Activated naive CD4-positive, alpha-beta T cell (primary cell): ENCODE measurements at places on chromosomes 7 and 10.

DNA sequence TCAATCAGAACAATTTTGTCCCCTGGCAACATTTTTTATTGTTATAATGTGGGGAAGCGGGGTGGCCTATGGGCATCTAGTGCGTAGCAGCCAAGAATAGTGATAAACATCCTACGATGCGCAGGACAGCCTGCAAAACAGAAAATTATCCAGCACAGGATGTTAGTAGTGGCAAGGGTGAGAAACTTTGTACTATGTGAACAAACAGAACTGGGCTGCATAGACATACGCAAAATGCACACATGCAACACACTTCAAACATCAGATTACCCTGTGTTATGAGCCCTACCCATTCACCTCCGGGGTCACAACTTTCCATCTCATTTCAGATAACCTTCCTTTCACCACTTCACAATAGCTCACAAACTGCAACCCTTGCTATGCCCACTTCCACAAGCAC is 3.1 kb downstream of the ZNF786 start:
- no peak for DNase-seq

DNA sequence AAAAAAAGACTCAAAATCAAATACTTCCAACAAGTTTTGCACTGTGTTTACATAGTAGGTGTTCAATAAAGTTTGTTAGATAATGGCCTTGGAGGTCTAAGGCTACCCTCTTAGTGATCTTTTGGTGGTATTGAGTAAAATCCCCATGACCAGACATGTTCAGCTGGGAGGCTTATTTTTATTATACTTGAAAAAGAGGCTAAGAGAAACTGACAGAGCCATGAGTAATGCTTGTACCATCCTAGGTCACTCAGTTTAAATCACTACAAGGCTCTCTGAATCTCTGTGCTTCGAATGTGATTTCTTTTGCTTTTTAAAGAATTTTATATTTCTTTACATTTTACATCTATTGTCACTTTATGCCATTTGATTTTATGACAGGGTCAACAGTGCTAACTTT is 90.5 kb downstream of the TWIST1 start:
- no peak for DNase-seq

DNA sequence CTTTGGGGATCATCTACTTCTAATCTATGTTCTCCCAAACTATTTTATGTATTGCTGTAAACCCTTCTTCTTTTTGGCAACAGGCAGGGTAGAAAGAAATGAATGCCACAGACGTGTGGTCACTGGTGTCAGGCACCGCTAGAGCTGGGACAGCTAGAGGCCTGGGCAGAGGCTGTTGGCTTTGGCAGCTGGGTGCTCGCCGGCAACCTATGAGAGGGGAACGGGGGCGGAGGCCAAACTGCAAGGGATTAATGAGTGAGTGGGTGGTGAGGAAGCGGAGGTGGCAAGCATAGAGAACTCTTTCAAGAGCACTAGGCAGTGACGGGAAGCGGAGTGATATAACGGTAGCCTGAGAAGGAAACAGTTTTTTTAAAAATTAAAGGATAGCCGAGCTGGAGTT is 78.5 kb downstream of the CREB5 start:
- DNase-seq, result no peak

- no peak for DNase-seq
These were observed 36.3 kb upstream of the IL15RA start for GRCh38 chr10:6013413-6014192.

GRCh38 chr10:59991661-59992060 is 85.3 kb upstream of the CCDC6 start:
- DNase-seq, result no peak

GRCh38 chr7:114085313-114085591 is 166.4 kb upstream of the PPP1R3A start:
- no peak for DNase-seq

- no peak for DNase-seq
These were observed 3.3 kb downstream of the TMEM140 start for GRCh38 chr7:135151132-135151531.

DNA sequence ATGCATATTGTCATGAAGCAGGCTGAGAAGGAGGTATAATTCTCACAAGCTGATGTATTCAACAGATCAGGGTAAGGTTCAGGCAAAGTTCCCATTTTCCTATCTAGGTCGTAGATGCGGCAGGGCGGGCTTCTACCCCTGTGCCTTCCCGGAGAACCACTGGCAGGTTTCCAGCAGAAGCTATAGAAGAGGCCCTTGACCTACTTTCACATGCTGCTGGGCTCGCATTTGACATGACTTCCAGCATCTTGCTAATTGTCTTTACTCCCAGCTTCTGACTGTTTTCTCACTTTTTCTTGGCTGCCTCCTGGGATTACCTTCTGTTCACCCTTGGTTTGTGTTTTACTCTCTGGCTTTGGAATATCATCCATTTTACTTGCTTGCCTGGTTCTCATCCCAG is 32.6 kb upstream of the ORC5 start:
- no peak for DNase-seq

DNA sequence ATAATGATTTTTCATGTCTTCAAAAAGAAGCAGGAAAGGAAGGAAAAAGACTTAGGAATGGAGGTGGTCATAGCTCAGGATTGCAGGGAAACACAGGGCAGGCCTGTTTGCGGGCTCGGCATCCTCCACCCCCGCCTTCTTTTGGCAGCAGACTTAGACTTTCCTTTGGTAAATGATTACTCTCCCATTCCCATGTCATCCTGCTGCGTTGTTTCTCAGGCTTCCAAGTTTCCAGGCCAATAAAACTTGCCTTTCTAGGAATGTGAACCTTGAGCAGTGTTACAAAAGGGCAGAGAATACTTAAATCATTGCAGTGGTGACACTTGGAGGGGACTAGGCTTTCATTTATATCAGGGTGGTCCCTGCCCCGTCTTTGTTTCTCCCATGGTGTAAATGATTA is 34.0 kb upstream of the DGKB start:
- no peak for DNase-seq

DNA sequence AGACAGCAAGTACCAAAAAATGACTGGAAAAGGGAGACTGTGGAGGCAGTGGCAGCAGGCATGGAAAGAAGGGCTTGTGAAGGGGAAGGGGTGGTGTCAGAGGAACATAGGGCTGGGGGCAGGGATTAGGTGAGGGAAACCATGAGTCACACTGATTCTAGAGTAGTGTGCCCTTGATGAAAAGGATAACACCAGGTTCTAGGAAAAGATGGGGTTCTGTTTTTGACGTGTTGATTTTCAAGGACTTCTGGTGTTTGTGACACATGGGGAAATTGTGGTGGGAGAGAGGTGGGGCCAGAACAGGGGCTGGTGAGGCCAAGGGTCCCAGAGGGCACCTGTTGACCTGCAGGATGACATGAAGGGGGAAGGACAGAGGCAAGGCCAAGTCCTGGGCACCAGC is 57.1 kb downstream of the FIGNL1 start:
- DNase-seq, result no peak

DNA sequence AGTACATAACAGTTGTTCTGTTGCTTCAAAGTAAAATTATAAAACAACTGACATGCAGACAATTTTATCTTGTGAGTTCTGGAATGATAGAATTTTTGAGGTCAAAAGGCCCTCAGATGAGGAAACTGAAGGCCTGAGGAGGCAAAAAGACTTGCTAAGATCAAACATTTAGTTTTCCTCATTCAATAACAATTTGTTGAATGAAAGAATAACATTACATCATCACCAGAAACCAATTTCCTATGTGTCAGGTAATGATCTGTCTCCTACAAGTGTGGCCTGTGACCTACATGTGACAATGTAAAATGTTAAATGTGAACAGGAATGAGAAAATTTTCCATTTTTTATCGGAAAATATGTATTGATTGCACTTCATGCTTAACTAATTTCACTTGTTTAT is 16.6 kb upstream of the ASB4 start:
- DNase-seq, result no peak

GRCh38 chr7:151520419-151521261 is 945 bp upstream of the RHEB start:
- DNase-seq, result peak; percentile 29

DNA sequence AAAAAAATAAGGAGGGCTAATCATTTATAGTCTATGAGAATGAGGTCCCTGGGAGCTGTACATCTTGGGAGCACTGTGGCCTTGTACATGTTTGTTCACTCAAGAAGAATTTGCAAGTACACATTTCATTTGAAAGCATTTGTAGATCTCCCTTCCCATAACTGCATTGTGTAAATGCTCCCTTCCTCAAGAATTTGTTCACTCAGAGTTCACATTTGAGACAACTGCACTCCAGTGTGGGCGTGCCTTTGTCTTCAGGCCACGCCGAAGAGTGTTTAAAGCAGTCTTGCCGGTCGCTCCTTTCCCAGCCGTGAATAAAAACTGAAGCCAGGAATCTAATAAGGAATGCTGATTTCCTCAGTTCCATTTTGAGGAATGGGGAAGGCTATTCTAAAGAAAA is 291.1 kb upstream of the LYZL1 start:
- no peak for DNase-seq

- DNase-seq, result no peak
These were observed 25.1 kb upstream of the VPS41 start for GRCh38 chr7:38934051-38934450.

DNA sequence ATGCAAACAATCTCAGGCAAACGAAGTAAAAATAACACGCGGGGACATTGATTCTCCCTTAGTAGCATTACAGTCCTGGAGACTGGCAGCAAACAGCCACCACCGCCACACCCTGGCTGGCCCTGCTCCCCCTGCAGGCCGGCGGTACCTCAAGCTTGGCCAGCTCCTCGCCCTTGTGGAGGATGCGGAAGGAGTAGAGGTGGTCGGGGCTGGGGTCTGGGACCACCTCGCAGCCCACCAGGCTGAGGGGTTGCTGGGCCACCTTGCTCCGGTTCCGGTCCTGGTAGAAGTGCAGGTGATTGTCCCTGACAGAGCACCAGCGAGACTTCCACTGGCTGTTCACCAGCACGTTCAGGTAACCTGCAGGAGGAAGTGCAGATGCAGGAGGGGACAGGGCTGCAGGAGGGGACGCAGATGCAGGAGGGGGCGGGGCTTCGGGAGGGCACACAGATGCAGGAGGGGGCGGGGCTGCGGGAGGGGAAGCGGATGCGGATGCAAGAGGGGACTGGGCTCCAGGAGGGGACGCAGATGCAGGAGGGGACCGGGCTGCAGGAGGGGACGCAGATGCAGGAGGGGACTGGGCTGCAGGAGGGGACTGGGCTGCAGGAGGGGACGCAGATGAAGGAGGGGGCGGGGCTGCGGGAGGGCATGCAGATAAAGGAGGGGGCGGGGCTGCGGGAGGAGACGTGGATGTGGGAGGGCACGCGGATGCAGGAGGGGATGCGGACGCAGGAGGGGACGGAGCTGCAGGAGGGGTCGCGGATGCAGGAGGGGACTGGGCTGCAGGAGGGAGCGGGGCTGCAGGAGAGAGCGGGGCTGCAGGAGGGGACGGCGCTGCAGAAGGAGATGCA is 65.7 kb downstream of the VWA2 start:
- peak; percentile 19 for DNase-seq

GRCh38 chr7:98202367-98203195 is 8.7 kb upstream of the BHLHA15 start:
- DNase-seq, result peak; percentile 33

GRCh38 chr7:625376-625971 is 101.0 kb upstream of the DNAAF5 start:
- DNase-seq, result no peak

DNA sequence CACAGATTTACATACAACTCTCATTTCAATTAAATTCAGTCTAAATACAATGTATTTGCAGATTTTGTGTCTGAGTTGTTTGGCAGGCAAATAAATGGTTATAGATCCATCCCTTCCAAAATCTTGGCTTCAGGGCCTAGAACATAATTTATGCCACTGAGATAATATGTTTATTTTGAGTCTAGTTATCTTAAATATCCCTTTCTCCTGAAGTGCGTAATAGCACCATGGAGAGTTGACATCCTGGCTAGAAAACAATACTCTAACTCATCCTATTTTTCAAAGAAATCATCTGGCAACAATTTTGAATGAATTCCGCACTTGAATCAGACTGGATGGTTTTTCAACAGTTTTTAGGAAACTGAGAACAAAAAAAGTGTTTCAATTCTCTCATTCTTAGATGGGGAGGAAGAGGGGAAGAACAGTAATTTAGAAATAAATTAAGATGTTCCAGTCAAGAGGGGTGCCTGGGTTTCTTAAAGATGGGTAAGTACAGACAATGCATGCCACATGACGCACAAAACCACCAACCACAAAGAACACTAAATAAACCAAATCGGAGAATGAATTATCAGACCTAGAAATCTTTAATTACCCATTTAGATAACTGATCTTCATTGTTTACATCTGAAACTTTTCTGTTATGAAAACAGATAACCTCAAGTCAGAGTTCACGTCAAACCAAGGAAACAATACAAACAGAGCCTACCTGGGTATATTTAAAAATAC is 228.7 kb upstream of the PTN start:
- DNase-seq, result no peak

- DNase-seq, result no peak
These were observed 123.6 kb downstream of the TCF7L2 start for GRCh38 chr10:113073549-113074189.

GRCh38 chr10:132109341-132110110 is 43.8 kb downstream of the JAKMIP3 start:
- no peak for DNase-seq

- no peak for DNase-seq
These were observed 47.0 kb upstream of the TMEM140 start for GRCh38 chr7:135100856-135101255.

GRCh38 chr7:148563583-148564274 is 26.8 kb upstream of the C7orf33 start:
- DNase-seq, result no peak

- DNase-seq, result no peak
These were observed 130.0 kb upstream of the LANCL2 start for GRCh38 chr7:55235115-55235514.

GRCh38 chr10:86961481-86962091 is 3.2 kb downstream of the SNCG start:
- no peak for DNase-seq

DNA sequence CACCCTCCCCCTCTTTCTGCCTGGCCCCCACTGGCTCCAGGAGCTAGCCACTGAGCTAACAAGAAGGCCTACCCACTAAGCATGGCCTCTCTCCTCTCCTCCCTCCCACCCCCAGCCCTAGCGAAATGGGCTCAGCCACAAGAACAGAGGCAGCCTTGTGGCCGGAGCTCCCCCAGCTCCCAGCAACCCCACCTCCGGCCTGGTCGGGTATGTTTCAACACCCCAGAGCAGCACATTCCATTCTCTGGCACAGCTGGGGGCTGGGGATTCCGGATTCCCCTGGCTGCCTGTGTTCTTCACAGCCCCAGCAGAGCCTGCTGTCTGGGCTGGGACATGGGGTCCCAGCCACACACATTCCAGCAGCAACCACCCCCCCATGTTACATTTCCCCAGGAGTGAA is 9.0 kb downstream of the SFRP5 start:
- no peak for DNase-seq

GRCh38 chr7:158446706-158447105 is 140.9 kb downstream of the PTPRN2 start:
- DNase-seq, result no peak

GRCh38 chr7:146773506-146773905 is 656.9 kb downstream of the CNTNAP2 start:
- DNase-seq, result no peak

- no peak for DNase-seq
These were observed 24.3 kb downstream of the BTBD16 start for GRCh38 chr10:122295451-122295809.

GRCh38 chr10:22333975-22334282 is 11.4 kb upstream of the SPAG6 start:
- no peak for DNase-seq
